MG63 (cell line): ENCODE measurements at places on chromosomes 3 and 15. TPM values are rescaled to one million over a fixed set of nuclear protein-coding genes. Genes with fewer than 3 reads are reported as not detected.

Gene NGLY1
- total RNA-seq = 27.4 and 32.0 TPM in 2 replicates

Gene SEC22A
- 36.0 and 46.9 TPM in 2 replicates for total RNA-seq

DNA sequence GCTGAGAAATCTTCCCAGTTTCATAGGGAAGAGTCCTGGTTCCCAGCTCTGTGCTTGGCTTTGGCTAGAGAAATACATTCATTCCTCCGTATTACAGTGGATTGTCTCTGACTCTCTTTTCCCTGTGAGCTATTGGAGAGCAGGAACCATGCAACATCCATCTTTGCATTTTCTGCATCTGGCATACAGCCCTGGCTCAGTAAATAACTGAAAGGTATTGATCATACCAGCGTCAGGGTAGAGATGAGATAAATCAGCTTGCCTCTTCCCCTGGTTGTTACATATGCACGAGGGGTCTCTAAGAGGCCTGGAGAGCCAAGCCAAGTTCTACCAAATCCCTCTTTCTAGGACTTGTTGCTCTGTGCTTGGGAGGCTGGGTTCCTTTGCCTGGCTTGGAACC lies 35.2 kb downstream of the FOXB1 start:
- DNase-seq = no peak

Gene GOLGA8S
- total RNA-seq = not detected in 2 replicates

GRCh38 chr15:85858586-85859375 lies 64.1 kb upstream of the KLHL25 start:
- peak; percentile 65 for DNase-seq

Gene CCNB2
- 89.4 and 94.5 TPM in 2 replicates for total RNA-seq

GRCh38 chr3:18902081-18902793 lies 246.1 kb upstream of the KCNH8 start:
- no peak for DNase-seq

Gene USF3
- 3.3 and 4.6 TPM in 2 replicates for total RNA-seq

Gene TRIM59
- 4.2 and 8.9 TPM in 2 replicates for total RNA-seq

DNA sequence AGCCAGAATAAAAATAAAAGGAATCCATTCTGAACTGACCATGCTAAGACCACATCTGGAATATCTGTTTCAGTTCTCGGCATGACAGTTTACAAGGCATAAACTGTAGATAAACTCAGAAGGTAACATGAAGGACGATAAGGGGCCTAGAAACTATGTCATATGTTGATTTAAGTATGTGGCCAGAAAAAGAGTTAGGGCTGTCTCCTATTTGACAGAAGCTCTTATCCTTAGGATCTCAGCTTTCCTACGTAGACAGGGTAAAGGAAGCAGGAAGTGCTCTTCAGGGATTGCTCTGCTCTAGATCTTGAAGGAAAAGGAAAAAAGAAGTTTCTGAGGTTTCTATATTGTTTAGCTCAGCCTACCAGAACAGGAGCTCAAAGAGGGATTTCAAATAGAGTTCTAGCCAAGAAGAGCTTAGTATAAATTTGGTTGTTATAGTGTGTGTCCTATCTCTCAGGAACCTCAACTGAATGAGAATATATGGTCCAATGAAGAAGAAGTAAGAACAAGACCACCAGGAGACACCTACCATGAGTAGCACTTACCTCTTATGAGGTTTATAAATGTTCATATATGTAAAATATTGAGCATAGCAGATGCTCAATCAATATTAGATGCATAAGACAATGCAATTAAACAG lies 59.2 kb downstream of the TP53BP1 start:
- no peak for DNase-seq

DNA sequence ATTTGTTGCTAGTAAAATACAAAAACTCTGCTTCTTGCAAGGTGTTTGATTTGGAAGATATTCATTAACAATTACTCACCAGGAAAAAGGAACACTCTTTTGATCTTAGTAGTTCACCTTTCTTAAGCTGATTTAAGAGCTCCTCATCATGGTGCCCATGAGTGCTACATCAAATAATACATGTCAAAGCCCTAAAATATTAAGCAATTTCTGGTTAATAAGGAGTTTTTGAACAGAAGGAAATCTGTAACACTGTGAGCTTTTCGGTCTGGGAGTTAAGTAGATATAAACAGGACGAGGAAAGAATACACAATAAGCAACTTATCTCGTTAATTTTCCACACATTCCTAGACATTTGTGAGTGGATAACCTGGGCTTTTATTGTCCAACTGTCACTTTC lies 83.9 kb upstream of the DCBLD2 start:
- DNase-seq = no peak

Gene ACSBG1
- total RNA-seq = not detected in 2 replicates

GRCh38 chr15:70142322-70143191 lies 44.8 kb upstream of the TLE3 start:
- DNase-seq = peak; percentile 43

GRCh38 chr15:92277776-92278175 lies 115.9 kb upstream of the ST8SIA2 start:
- DNase-seq = peak; percentile 20

DNA sequence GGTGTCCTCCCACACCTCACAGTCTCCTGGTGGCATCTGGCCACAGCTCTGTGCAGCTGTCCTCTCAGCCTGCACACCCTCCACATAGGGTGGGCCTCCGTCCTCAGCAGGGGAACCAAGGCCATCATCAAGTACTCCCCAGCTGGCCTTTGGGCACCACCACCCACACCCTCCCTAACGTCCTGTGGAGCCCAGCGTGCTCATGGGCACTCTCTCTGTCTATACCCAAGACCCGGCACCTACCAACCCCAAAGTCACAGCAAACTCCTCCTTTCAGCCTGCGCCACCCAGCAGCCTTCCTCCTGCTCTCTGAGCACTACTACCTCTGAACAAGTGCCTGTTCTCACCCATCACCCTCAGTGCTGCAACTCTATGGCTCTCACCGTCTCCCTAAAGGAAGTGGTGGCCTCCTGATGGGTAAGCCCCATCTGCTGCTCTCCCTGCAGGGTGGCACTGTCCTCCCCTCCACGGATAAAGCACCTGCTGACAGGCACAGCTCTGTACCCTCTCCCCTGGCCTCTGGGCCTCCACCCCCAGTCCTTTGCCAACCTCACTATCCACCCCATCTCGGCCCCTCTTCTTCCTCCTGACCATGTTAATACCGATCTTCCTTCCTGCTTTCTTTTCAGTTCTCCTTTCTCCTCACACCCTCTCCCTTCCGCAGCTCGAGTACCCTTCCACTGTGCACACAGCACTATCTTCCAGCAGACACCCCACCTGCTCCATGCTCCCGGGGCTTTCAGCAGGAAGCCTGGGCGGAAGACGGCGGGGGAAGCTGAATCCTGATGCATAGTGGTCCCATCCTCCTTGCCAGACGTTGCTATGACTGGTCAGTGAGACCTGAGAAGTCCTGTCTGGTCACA lies 31.5 kb downstream of the SLC41A3 start:
- DNase-seq = no peak
